ENCODE measurements at places on chromosomes 13 and 19.

GRCh38 chr13:41213316-41213715 is 18.9 kb upstream of the KBTBD7 start:
- DNase-seq: no peak

DNA sequence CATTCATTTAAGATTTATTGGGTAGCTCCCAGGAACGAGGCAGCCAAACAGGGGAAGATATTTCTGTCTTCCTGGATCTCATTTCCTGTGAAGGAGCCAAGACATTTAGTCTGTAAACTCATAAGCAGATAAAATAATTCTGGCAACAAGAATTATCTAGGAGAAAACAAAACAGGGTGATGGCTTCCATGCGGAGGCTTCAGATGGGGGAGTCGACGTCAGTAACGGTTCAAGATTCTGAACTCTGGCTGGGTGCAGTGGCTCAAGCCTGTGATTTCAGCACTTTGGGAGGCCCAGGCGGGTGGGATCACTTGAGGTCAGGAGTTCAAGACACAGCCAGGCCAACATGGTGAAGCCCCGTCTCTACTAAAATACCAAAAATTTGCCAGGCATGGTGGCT is 1.3 kb downstream of the GNA15 start:
- no peak for DNase-seq

DNA sequence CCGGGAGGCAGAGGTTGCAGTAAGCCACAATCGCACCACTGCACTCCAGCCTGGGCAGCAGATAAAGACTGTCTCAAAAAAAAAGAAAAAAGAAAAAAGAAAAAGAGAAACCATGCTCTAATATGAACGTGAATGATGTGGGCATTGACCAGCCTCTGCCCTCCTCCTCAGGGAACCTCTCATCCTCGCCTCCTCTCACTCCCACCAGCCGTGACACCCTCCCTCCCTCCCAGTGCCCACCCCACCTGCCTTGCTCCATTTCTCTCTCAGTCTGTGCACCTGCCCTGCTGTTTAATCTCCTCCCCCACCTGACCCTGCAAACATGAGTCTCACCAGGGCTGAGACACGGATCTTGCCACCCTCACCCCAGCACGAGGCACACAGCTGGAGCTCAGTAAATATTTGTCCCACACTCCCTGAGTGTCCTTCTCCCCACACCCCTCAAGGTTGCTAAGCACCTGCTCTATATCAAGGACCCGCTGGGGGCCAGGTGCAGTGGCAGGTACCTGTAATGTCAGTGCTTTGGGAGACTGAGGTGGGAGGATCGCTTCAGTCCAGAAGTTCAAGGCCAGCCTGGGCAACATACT is 7.5 kb upstream of the BCAT2 start:
- no peak for DNase-seq

GRCh38 chr19:4152241-4152998 is 1.0 kb upstream of the CREB3L3 start:
- DNase-seq: no peak

DNA sequence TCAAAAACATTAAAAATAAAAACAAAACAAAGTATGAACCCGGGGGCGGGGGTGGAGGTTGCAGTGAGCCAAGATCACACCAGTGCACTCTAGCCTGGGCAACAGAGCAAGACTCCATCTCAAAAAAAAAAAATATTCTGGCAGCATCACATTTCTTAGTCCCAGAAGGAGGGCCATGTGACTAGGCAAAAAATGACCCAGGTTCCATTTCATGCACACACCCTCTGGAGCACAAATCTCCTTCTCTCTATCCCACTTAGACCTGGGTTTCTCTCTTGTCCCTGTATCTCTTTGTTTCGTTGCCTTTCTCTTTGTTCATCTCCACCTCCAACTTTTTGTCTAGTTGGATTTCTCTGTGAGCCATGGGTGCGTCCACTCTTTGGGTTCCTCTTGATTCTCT is 6.2 kb upstream of the CYP2A7 start:
- no peak for DNase-seq

GRCh38 chr13:30752201-30752797 is 17.0 kb downstream of the ALOX5AP start:
- DNase-seq: no peak

- DNase-seq: no peak
Measured at GRCh38 chr13:100619940-100620339, 31.4 kb upstream of the GGACT start.

GRCh38 chr13:23558675-23559536 is 11.3 kb upstream of the TNFRSF19 start:
- no peak for DNase-seq

- DNase-seq: no peak
Measured at GRCh38 chr13:110677731-110678545, 28.0 kb downstream of the CARS2 start.

DNA sequence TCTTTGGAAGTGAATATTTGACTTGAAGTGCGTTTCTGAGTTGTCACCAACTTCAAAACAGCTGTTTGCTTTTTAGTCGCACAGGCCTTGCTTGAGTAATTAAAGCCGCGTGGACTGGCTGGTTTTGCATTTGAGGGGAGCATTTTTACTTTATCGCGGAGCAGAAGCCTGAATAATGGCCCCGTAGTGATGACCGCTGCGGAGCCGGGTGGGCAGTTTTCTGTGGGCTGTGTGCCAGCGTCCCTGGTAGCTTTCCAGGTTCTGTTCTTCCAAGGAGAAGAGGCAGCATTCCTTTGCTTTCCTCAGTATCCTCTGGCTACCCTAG is 1.1 kb downstream of the NAA16 start:
- DNase-seq: no peak

GRCh38 chr13:45295536-45295935 is 45.4 kb downstream of the TPT1 start:
- no peak for DNase-seq

DNA sequence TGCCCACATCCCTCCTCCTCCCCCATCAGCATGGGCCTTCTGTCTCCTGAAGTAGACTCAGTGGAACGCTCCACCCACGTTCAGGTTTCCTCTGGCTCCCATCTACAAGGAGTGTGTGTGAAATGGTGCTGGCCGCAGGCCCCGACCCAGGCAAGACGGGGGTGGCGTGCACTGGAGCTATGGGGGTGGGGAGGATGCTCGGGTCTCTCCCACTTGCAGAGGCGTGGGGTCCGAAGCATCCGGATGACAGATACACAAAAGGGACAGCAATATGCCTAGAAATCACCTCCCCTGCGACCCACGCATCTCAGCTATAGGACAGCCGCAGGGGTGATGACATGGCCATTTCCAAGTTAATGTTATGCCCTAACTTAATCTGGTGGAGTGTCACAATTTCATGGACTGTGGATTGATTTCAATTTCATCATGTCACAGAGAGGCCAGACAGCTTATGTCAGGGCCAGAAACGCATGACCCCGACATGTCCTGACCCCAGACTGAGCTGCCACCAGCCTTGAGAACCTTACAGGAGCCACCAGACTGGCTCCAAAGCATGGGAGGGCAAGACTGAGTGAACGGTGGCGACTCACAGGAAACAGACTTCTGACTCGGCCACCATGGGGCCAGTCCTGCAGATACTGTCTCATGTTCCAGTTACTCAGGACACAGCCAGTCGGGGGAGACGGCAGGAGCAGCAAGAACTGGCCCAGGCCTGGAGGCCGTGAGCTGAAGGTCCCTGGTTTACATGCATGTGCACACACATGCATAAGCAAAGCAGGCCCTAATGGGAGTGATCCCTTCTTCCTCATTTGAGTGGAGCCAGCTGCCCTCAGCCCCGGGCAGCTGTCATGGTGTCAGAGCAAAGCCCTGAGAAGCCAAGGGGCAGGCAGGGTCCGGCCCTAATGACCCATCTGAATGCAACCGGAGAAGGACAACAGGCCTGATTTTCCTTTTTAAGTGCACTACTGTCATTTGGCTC is 82.2 kb downstream of the SLC7A1 start:
- no peak for DNase-seq

- no peak for DNase-seq
Measured at GRCh38 chr13:110812121-110812868, 98.8 kb downstream of the ING1 start.

- DNase-seq: no peak
Measured at GRCh38 chr19:53621885-53622740, 9.7 kb upstream of the DPRX start.

GRCh38 chr13:84211048-84211447 is 328.8 kb upstream of the SLITRK1 start:
- DNase-seq: no peak

GRCh38 chr19:4906963-4907362 is 2.3 kb upstream of the UHRF1 start:
- no peak for DNase-seq

GRCh38 chr13:50248516-50249143 is 233.4 kb downstream of the KCNRG start:
- DNase-seq: no peak

DNA sequence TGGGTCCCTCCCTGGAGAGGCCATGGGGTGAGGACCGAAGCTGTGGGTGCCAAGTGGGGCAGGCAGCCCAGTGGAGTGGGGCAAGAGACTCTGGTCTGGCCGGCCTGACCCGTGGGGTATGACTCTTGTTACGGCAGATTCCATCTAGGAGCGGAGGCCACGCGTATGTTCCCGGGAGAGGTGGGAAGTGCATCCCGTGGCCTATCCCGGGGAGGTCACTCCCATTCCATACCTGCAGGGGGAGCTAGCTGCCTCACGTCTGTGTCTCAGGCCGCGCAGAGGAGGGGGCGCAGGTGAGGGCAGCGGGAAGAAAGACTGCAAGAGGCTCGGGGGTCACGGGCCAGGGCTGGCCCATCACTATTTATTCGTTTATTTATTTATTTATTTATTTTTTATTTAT is 4.9 kb downstream of the CSNK1G2 start:
- no peak for DNase-seq

- no peak for DNase-seq
Measured at GRCh38 chr19:3270902-3271301, 46.4 kb downstream of the CELF5 start.

DNA sequence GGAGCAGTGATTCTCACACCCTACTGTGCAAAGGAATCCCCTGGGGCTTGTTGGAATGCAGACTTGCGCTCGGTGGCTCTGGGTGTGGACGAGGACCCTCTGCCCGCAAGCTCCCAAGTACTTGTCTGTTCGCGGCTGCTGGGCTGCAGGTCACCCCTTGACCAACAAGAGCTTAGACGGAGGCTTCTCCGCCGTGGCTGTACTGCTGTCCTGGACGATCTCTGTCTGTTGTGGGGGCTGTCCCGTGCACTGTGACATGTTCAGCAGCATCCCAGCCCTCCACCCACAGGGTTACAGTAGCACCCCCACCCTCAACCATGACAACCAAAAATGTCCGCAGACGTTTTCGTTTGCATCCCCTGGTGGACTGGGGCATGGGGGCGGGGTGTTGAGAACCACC is 22.9 kb upstream of the SLC15A1 start:
- no peak for DNase-seq

DNA sequence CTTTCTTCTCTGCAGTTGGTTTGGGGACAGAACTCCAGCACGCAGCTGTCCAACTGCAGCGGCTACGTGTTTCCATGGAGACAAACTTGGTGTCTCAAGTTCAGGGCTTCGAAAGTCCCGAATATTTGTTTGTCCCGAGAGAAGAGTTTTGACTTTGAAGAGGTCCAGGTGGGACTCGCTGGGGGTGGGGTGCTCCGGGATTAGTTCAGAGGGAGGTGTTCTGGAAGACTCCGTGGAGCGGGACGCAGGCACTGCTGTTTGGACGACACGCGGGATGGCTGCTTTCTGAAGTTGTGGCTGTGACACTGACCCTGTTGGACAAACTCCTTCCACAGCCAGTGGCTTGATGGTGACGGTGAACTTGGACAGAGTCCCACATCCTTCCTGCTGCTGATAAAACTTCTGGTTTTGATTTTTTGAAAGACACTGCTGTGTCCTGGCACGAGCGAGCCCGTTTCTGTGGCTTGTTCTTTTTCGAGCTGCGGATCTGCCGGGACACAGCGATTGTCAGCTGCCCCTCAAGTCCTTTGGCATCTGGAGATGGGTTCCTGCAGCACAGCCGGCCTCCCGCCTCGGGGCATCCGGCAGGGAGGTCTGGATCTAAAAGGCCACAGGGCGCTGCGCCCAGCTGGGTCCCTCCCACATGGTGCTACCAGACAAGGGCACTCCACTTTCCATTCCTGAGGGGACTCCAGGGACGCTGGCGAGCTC is 15.9 kb upstream of the RANBP3 start:
- DNase-seq: no peak

DNA sequence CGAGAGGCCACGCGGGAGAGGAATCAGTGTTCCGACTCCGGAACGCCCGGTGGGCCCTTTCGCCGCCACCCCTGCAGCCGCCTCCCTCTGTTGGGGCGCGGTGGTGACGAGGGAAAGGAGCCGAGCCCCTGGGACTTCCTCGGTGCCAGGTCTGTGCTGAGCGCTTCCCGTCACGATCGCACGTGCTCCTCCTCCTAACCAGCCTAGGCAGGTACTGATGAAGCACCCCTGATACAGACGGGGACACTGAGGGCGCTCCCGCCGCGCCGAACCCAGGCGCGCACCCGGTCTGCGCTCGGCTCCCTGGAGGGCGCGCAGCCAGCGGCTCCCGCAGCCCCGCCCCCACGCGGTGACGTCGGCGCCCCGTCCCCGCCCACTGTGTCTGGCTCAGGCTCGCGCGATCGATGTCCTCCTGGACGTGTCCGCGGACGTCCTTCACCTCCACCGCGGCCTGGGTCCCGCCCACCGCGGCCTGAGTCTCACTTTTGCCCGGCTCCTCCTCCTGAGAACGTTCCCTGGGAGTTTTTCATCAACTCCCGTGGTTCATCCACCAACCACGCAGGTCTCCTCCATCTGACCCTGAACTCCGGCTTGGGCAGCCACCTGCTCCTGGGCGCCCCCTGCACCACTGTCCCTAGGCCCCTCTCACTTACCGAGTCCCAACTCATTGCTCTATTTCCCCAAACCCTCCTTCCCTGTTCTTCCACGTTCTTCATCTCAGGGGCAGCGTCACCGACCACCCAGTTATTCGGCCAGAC is 2.6 kb upstream of the KLK15 start:
- peak; percentile 76 for DNase-seq

DNA sequence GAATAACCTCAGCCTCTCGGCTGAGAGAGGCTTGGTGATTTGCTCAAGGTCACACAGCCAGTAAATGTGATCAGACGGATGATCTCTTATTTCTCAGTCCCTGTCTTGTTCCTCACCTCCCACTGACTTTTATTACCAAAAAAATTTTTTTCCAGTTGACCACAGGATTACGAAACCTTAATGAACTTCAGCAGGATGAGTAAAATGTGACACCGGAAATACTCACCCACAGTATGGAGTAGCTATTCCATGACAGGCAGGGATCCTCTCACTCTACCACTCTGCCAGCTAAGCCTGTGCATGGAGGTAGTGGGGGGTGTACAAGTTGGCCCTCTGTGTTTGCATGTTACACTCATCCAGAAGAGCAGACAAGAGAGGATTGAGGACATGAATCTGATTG is 916.4 kb downstream of the UQCRFS1 start:
- no peak for DNase-seq

GRCh38 chr19:17333611-17334413 is 843 bp downstream of the ANO8 start:
- no peak for DNase-seq

GRCh38 chr13:99528547-99528946 is 27.3 kb downstream of the TM9SF2 start:
- DNase-seq: no peak

- no peak for DNase-seq
Measured at GRCh38 chr19:16180611-16181010, 4.6 kb upstream of the FAM32A start.

Data from stimulated activated effector memory CD8-positive, alpha-beta T cell treated with anti-CD3 and anti-CD28 coated beads, Interleukin-12 subunit alpha, Interleukin-12 subunit beta, amount 100 ng/mL, for 72 hours (primary cell).